ENCODE measurements at places on chromosomes 13 and 19.

DNA sequence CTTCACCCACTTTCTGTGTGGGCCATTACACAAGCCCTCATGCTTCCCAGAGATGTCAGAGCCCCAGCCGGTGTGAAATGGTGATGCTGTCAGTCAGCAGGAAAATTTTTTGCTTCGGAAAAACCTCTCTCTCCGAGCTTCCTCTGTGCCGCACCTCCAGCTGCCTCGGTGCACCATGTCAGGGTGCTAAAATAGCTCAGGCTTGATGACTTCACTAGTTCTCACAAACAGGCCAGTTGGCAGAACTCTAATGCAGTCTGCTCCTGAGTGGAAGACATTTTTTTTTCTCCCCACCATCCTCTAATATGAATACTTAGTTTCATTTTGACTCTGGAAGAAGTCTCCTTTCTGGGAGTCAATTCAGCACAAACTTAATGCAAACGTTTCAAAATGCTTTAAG is 71.3 kb downstream of the KLF12 start:
- no peak for DNase-seq

DNA sequence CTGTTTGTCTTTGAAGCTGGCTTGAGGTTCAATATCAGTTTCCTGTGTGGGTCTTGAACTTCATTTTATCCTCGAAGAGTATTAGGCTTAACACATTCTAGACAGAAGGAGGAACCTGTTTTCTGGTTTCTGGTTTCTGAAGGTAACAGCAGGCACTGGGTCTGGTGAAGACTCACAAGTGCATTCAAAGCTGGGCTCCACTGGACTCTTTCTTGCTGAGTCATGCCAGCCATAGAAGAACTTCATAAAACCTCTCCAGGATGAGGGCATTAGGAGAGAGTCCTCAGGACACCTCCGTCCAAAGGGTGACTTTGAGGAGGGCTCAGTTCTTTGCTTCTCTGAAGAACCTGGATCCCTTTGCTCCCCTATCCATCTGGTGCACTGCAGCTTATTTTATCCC is 668.6 kb upstream of the SLC10A2 start:
- DNase-seq = no peak

- no peak for DNase-seq
Measured at GRCh38 chr13:36879218-36879938, 40.7 kb downstream of the SMAD9 start.

- DNase-seq = no peak
Measured at GRCh38 chr19:53942001-53942786, 20.5 kb upstream of the CACNG8 start.

GRCh38 chr19:57850553-57851017 is 926 bp downstream of the ZNF587 start:
- no peak for DNase-seq

Measured in stimulated activated CD8-positive, alpha-beta memory T cell treated with anti-CD3 and anti-CD28 coated beads, Interleukin-2, amount 100 ng/mL, for 1 hour (primary cell).